Activated CD4-positive, alpha-beta T cell treated with anti-CD3 and anti-CD28 coated beads for 36 hours (primary cell): ENCODE measurements at places on chromosomes 7 and 10. TPM values are rescaled to one million over a fixed set of nuclear protein-coding genes. Genes with fewer than 3 reads are reported as not detected.

Gene ATG9B
- 10.0 TPM for total RNA-seq

Gene LRRD1
- not detected for total RNA-seq

Gene ABCB8
- total RNA-seq: 41.9 TPM

Gene HGF
- not detected for total RNA-seq

Gene NEUROG3
- total RNA-seq: 0.18 TPM

Gene SLC26A4
- 2.1 TPM for total RNA-seq

Gene SMO
- 0.71 TPM for total RNA-seq

Gene CUZD1
- total RNA-seq: 1.6 TPM

Gene OR2A5
- total RNA-seq: not detected

Gene PNLIP
- not detected for total RNA-seq

Gene COL17A1
- not detected for total RNA-seq

Gene CHN2
- total RNA-seq: 0.39 TPM

Gene VDAC2
- total RNA-seq: 233 TPM

Gene NRG3
- total RNA-seq: not detected

Gene GIMAP7
- total RNA-seq: 34.5 TPM

Gene PNLIPRP3
- not detected for total RNA-seq

Gene FGFBP3
- 1.5 TPM for total RNA-seq

Gene VAX1
- total RNA-seq: not detected
